Stomach (tissue), 19 donors: ENCODE measurements at places on chromosomes 12 and 14. TPM values are rescaled to one million over a fixed set of nuclear protein-coding genes. Genes with fewer than 3 reads are reported as not detected.
A peak's percentile ranks its signal among the peaks of the same experiment; 100 is the strongest.

FBRSL1 gene
- total RNA-seq = 54.8 TPM

FAM186B gene
- total RNA-seq = 0.29 TPM

MFAP5 gene
- total RNA-seq = 88.7 TPM

PTCSC3 gene
- total RNA-seq = not detected

NFATC4 gene
- 64.8 TPM for total RNA-seq

C1QL4 gene
- total RNA-seq = not detected

LYZ gene
- total RNA-seq = 2,662 TPM

ARHGEF40 gene
- 31.9 TPM for total RNA-seq

CLEC14A gene
- not detected for total RNA-seq

AQP6 gene
- not detected for total RNA-seq

GRCh38 chr14:54396183-54396492, 669 bp upstream of the CDKN3 start:
- no peak overlapping the region for H3K27ac ChIP-seq
- no peak for DNase-seq
- peak overlapping the region; percentile 75 for H3K4me3 ChIP-seq
- H3K4me1 ChIP-seq = peaks cover 5% of the 10 kb centered on the region
- H3K27me3 ChIP-seq = no peaks in the 10 kb centered on the region
- no peaks in the 10 kb centered on the region for H3K36me3 ChIP-seq

- no peaks in the 10 kb centered on the region for H3K36me3 ChIP-seq
- peak; percentile 11 for DNase-seq
- H3K4me1 ChIP-seq = no peaks in the 10 kb centered on the region
Measured at GRCh38 chr12:18747895-18748294, 10.0 kb downstream of the CAPZA3 start.

- no peak for DNase-seq
- no peaks in the 10 kb centered on the region for H3K36me3 ChIP-seq
- no peaks in the 10 kb centered on the region for H3K27me3 ChIP-seq
- peak overlapping the region; percentile 95 for H3K4me3 ChIP-seq
- H3K27ac ChIP-seq = peak overlapping the region; percentile 99
Measured at GRCh38 chr14:71319666-71320065, 412.4 kb downstream of the PCNX1 start.

DNA sequence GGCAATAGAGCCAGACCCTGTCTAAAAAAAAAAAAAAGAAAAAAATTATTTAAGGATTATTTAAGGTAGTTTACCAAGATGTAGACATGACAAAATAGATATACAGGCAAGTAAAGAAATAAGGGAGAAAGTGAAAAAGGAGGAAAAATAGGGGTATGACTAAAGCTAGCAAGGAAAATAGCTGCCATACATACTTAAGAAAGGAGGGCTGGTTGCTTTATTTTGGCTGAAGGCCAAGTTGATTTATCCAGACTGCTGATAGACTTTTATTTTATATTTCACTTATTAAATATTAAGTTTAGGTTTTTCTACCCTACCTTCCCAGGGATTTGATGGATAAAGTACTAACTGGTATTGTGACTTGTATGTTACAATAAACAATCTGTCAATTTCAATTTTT, 8.3 kb upstream of the AEBP2 start:
- no peak overlapping the region for H3K4me3 ChIP-seq
- DNase-seq = no peak
- H3K27me3 ChIP-seq = no peaks in the 10 kb centered on the region
- H3K36me3 ChIP-seq = no peaks in the 10 kb centered on the region
- no peak overlapping the region for H3K27ac ChIP-seq
- no peaks in the 10 kb centered on the region for H3K4me1 ChIP-seq

DNA sequence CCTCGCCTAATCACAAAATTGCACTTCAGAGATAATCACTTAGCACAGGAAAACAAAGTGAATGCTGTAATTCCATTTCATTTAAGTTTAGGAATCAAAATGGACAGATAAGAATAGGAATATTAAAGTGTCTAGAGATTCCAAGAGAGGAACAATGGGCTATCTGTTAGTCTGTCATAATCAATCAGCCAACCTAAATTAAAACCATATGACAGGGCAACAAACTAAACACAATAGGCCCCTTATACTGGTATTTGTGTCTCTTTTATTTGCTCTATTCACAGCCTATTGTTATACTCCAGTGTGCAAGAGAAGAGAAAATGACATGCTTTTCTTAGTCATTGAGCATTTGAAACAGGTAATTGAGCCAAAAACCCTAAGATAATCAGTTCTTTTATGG, 259.4 kb downstream of the PRKD1 start:
- no peaks in the 10 kb centered on the region for H3K27me3 ChIP-seq
- no peak overlapping the region for H3K27ac ChIP-seq
- no peaks in the 10 kb centered on the region for H3K4me1 ChIP-seq
- H3K36me3 ChIP-seq = peaks cover 9% of the 10 kb centered on the region

DNA sequence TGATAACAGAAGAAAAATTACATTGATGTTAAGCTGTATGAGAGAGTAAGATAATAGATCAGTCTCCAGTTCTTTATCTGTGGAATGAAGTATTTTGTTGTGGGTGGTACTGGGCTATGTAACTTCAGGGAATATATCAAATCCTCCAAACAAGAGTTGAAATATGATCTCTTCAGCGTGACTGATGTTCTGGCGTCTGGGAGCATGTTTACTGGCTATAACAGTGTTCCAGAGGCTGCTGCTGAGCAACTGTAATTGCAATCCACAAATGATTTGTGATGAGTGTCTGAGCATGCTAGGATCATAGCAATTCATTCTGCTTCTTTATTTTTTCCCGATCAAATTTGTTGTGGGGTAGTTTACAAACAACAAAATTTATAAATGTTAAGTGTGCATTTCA, 18.6 kb upstream of the CCDC198 start:
- H3K27me3 ChIP-seq = no peaks in the 10 kb centered on the region
- no peak overlapping the region for H3K4me3 ChIP-seq
- peak; percentile 47 for DNase-seq
- no peaks in the 10 kb centered on the region for H3K4me1 ChIP-seq
- no peaks in the 10 kb centered on the region for H3K36me3 ChIP-seq
- no peak overlapping the region for H3K27ac ChIP-seq

- H3K27ac ChIP-seq = no peak overlapping the region
- no peaks in the 10 kb centered on the region for H3K27me3 ChIP-seq
- H3K36me3 ChIP-seq = no peaks in the 10 kb centered on the region
- DNase-seq = no peak
- no peak overlapping the region for H3K4me3 ChIP-seq
- no peaks in the 10 kb centered on the region for H3K4me1 ChIP-seq
Measured at GRCh38 chr12:77625441-77625840, 205.3 kb upstream of the NAV3 start.

DNA sequence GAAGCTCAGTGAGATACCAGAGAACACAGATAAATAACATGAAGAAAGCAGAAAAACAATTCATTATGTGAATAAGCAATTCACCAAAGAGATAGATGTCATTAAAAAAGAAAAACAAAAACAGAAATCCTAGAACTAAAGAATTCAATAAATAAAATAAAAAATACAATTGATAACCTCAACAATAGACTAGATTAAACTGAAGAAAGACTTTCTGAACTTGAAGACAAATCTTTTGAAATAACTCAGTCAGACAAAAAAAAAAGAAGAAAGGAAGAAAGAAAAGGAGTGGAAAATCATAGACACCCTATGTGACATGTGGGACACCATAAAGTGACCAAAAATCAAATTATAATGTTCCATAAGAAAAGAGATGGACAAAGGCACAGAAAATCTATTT, 14.0 kb upstream of the SLC38A1 start:
- H3K27ac ChIP-seq = no peak overlapping the region
- H3K36me3 ChIP-seq = no peaks in the 10 kb centered on the region
- H3K27me3 ChIP-seq = no peaks in the 10 kb centered on the region
- H3K4me1 ChIP-seq = no peaks in the 10 kb centered on the region
- DNase-seq = no peak

DNA sequence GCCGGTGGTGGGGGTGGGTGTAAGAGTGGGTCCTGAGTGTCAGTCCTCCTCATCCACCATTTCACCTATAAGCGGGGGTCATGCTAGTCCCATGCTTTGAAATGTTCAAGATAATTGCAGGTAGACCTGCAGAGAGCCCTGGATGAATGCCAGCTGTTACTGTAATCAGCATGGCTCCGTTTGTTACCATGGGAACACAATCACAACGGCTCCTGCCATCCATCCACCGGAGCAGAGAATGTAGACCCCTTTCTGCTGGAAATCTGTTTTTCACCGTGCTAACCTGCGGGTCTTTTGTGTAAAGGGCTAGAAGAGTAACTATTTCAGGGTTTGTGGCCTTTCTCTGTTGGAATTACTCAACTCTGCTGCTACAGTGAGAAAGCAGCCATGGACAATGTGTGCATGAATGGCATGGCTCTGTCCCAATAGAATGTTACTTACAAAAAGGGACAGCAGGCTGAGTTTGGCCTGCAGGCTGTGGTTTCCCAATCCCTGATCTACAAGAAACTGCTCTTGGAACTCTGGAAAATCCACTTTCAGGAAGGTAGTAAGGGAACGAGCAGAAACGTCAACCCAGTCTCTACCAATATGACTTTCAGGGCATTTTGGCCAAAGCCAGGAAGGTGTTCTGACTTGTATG, 36.1 kb downstream of the KCTD10 start:
- H3K36me3 ChIP-seq = no peaks in the 10 kb centered on the region
- DNase-seq = peak; percentile 75
- H3K27me3 ChIP-seq = no peaks in the 10 kb centered on the region
- H3K4me3 ChIP-seq = no peak overlapping the region
- no peaks in the 10 kb centered on the region for H3K4me1 ChIP-seq

DNA sequence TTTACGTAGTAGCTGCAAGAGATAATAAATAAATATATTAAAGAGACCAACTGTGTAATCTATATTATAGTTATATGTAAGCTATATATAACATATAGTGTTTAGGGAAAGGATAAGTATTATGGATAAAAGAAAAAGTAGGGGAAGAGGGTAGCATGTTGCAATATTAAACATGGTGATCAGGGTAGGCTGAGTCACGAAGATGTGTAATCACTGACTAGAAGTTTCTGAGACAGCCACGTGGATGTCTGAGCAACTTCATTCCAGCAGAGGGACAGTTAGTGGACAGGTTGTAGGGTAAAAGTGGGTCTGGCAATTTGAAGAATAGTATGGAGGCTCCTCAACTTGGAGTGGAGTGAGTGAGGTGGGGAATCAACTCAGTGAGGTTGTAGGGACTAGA, 109.7 kb downstream of the ANO4 start:
- no peaks in the 10 kb centered on the region for H3K27me3 ChIP-seq
- no peak overlapping the region for H3K27ac ChIP-seq
- no peaks in the 10 kb centered on the region for H3K36me3 ChIP-seq
- no peak overlapping the region for H3K4me3 ChIP-seq
- no peaks in the 10 kb centered on the region for H3K4me1 ChIP-seq
- DNase-seq = no peak

- H3K36me3 ChIP-seq = no peaks in the 10 kb centered on the region
- no peak for DNase-seq
- no peak overlapping the region for H3K27ac ChIP-seq
- no peak overlapping the region for H3K4me3 ChIP-seq
- peaks cover 15% of the 10 kb centered on the region for H3K27me3 ChIP-seq
- H3K4me1 ChIP-seq = peaks cover 8% of the 10 kb centered on the region
Measured at GRCh38 chr14:77985211-77985615, 185.0 kb upstream of the NRXN3 start.

DNA sequence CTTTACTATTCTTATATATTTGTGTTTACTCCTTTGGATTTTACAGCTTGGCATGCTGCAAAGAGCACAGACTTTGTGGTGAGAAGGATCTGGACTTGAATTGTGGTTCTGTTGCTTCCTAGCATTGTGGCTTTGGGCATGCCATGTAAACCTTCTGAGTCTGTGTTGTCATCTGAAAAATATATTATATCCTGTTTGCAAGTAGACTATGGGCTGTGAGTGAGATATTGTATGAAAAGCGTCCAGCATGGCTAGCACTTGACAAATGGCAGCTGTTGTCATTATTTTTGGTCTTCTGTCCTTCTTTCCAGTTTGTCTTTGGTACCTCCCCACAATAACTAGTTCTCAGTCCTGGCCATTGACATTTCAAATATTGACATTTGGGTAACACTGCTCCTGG, 61.8 kb upstream of the DACT1 start:
- H3K27ac ChIP-seq = no peak overlapping the region
- peaks cover 10% of the 10 kb centered on the region for H3K4me1 ChIP-seq
- no peaks in the 10 kb centered on the region for H3K36me3 ChIP-seq
- DNase-seq = no peak
- no peak overlapping the region for H3K4me3 ChIP-seq

- no peaks in the 10 kb centered on the region for H3K4me1 ChIP-seq
- H3K36me3 ChIP-seq = no peaks in the 10 kb centered on the region
- H3K27ac ChIP-seq = no peak overlapping the region
- peak; percentile 53 for DNase-seq
Measured at GRCh38 chr12:8823565-8824300, 1.3 kb downstream of the A2ML1 start.

- no peaks in the 10 kb centered on the region for H3K36me3 ChIP-seq
- H3K4me1 ChIP-seq = peaks cover 87% of the 10 kb centered on the region
- H3K27ac ChIP-seq = peak overlapping the region; percentile 31
- no peak overlapping the region for H3K4me3 ChIP-seq
Measured at GRCh38 chr12:54374562-54375258, 9.8 kb downstream of the ZNF385A start.

GRCh38 chr12:91123236-91123916, 12.1 kb upstream of the LUM start:
- no peaks in the 10 kb centered on the region for H3K4me1 ChIP-seq
- no peak overlapping the region for H3K4me3 ChIP-seq
- H3K27me3 ChIP-seq = no peaks in the 10 kb centered on the region
- no peaks in the 10 kb centered on the region for H3K36me3 ChIP-seq

DNA sequence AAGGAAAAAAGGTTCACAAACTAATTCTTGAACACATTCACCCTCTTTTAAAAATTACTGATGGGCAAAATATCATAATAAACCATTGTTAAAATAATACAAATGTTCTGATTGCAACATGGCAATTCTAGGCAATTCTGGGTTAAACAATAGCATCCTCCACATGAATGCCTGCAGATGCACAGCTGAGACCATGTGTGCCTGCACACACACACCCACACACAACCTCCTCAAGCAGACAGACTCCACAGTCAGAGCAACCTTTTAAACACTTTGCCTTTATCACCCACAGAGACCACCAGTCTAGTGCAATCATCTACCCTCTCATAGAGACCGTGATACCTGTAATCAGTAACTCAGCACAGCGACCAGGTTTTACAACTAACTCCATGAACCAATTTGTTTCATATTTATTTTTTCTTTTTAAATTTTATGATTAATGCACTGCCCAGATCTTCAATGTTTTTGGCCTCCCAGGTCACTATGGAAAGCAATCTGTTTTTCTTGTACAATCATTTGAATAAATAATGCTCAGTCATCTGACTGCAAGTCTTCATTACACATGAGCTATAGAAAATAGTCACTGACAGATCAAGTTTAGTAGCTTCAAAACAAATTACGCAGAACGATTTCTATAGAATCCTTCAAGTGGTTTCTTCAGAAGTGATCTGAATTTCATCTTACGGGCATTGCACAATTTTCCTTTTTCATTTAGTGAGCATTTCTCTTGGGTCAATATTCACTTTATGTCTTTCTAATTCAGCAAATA, 105.8 kb downstream of the PRKD1 start:
- H3K36me3 ChIP-seq = no peaks in the 10 kb centered on the region
- no peak overlapping the region for H3K27ac ChIP-seq
- no peaks in the 10 kb centered on the region for H3K27me3 ChIP-seq
- H3K4me3 ChIP-seq = no peak overlapping the region
- no peak for DNase-seq
